NCI-H2081 treated with DMSO at 0.1 percent for 48 hours (cell line): ENCODE measurements at places on chromosomes 1 and 21.

- DNase-seq: no peak
Measured at GRCh38 chr1:232440325-232441035, 189.5 kb downstream of the SIPA1L2 start.

DNA sequence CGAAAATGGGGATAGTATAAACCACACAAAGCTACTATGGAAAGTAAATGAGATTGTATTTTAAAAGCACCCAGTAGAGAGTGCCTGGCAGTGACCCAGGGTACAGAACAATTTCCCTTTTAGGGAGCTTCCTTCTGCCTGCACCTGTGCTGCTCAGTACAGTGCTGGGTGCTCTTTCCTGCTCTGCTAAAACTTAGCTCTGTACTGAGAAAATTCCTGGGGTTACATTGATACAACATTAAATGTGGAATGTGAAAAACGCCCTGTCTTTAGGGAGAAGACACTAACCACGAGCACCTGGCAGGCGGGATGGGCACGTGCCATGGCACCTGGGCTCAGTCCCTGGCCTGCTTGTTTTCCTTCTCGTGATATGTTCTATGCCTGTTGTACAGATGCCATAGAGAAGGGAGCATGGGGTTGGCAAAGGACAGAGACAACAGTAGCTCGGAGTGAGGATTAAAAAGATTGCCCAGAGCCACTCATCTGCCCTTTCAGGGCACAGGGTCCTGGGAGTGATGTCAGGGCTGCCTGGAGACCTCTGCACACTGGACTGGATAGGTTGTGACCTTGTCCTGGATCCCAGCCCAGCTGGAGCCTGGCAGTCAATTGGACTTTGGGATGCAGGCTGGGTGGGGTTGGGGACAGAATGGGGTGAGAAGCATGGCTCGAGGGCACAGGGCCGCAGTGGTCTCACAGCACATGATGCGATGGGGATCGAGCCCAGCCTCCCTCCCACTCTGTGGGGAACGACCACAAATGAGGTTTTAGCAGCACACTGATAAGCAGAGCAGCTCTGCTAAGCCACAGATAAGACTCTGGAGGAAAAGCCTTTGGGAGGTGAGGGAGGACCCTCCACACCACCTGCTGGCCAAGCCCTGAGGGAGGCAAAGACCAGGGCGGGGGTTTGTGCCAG is 4.2 kb downstream of the SPATA46 start:
- no peak for DNase-seq

- no peak for DNase-seq
Measured at GRCh38 chr1:165937829-165938228, 110.4 kb downstream of the UCK2 start.

DNA sequence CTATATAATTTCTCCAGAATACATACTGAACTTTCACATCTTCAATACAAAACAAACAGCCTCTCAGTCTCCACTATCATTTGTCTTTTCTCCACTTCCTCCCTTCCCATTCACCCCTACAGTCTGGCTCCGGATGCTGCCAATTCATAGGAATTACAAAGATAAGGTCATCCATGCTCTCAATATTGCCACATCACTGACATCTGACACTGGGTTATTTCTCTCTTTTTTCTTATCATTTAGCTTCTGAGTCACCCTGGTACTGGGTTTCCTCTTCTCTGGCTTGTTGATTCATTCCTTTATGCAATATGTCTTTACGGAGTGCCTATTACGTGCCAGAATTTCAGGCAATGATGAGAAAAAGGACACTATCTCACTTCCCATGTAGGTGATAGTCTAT is 3.1 kb upstream of the SH3BP5L start:
- no peak for DNase-seq

DNA sequence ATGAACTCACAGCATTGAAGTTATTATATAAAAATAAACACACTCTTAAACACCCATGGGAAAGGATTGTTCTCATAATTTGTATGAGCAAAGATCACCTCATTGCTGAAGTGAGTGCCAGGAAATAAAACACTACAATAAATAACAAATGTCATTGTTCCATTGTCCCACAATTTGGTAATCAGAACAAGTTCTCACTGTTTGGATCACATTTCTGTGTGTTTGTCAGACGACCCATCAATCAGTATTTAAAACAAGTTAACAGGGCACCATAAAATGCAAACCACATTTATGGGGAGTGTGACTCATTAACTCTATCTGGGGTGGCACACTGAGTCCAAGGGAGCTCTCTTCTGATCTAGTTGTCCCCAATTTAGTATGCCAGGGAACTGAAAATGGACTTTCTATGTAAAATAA is 124.5 kb downstream of the PTPRC start:
- DNase-seq: peak; percentile 6

DNA sequence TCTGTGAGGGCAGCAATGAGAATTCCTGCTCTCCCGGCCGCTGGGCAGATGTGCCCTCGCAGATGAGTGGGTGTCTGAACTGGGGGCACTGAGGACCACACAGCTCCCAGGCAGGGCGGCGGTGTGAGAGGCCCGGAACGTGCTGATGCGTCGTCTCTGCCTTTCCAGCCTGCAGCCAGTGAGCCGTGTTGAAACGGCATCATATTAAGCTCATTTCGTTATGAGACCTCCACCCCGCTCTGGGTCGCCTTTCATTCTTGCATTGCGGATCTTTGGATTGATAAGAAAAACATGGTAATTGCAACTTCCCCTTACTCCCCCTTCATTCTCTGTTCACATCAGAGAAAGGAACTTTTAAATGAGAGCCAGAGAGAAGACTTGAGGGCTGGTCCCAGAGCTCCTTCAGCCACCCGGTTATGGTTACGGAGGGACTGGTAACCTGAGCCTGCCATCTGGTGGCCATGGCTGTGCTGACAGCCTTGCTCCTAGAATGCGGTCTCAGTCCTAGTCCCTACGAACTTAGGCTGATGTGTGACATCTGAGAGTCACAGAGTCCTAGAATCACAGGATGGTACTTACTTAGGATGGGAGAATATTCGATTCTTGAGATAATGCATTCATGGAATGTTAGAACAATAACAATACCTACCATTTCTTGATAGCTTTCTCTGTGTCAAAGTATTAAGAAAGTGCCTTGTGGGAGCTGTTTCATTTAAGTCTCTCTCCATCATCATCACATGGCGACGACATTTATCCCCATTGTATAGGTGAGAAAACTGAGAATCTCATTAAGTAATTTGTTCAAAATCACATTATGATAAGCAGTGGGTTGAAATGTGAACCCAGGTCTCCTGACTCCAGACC is 271.0 kb downstream of the TRABD2B start:
- DNase-seq: peak; percentile 37

- DNase-seq: no peak
Measured at GRCh38 chr21:45578811-45579381, 36.7 kb upstream of the SLC19A1 start.

GRCh38 chr1:6350416-6351088 is 43.0 kb downstream of the ACOT7 start:
- DNase-seq: no peak

- no peak for DNase-seq
Measured at GRCh38 chr1:174028495-174028894, 6.3 kb upstream of the RC3H1 start.

- DNase-seq: no peak
Measured at GRCh38 chr1:211800925-211801607, 29.5 kb downstream of the LPGAT1 start.

DNA sequence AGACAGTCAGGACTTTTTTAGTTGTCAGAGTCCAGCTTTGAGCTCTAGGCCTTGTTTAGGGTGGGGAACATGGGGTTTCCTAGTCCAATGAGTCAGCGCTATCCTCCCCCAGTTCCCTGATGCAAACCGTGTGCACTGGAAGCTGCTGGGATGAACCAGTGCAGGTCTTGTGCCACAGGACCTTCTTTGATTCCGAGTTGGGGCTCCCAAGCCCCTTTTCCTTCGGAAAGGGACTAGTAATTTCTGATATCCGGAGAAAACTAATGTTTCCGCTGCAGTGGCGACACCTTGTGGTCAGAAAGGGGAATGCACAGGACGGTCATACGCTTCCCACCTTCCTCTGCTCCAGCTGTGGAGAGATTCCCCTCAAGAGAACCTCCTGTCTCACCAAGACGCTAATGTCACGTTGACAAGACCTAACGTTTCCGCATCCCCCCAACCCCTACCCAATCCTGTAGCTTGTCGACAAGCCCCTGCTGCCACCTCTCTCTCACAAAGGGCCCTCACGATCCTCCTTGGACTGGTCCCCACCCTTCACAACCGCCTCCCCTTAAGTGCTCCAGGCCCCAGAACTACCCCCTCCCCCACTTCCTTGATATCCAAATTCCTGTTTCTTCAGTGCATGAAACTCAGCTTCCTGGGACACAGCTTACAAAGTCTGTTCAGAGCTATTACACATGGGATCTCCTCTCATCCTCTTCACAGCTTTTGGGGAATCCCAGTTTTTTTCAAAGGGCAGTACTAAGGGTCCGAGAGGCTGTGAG is 30.9 kb downstream of the GPA33 start:
- peak; percentile 12 for DNase-seq

DNA sequence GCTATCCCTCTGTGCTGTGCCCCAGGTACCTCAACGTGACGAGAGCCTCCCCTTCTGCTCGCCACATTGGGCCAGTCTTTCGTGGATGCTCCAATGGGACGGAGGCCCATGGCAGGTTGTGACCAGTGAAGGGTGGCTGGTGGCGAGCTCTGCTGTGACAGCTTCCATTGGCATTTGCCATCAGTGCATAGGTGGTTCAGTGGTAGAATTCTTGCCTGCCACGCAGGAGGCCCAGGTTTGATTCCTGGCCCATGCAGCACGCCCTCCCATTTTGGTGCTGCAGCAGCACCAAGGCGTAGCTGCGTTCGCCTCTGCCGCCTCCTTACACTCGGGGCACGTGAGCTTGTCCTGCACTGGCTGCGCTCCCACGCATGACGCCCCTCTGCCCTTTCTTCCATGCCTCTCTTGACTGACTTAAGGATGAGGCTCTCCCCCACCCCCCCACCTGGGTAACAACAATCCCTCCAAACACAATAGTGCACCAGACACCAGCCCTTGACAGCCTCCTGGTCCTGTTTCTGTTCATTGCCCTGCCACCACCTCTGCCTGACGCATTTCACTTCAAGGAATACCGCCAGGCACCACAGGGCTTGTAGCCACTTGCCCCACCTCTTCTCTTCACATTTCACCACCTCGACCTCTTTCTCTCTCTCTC is 24.7 kb upstream of the FCGR2A start:
- no peak for DNase-seq
